Activated CD4-positive, alpha-beta T cell treated with anti-CD3 and anti-CD28 coated beads for 4 hours (primary cell): ENCODE measurements at places on chromosomes 16 and 17.

GRCh38 chr17:78992542-78993212 is 13.0 kb upstream of the LGALS3BP start:
- no peak for DNase-seq

GRCh38 chr17:41689497-41690299 is 1.0 kb downstream of the EIF1 start:
- DNase-seq, result peak; percentile 53

GRCh38 chr17:75341784-75342486 is 52.7 kb upstream of the SLC25A19 start:
- DNase-seq, result no peak

DNA sequence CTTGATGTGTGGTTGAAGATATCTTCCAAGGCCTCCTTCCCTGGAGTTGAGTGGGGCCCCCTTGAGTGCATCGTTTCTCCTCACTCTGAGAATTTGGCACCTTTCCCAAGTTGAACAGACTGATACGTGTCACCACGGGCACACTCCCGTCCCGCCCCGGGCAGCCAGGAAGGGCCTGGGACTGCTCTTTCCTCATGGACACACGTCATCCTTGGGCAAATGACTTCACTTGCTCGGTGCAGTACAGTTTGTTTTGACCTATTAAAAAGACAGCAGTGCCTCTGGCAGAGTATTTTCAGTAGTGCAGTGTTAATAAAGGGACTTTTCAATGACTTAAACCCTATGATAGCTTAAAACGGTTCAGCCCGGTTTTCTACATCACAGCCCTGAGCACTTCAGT is 59.9 kb downstream of the SEC14L1 start:
- DNase-seq, result no peak

- DNase-seq, result no peak
Measured at GRCh38 chr16:29306943-29307597, 99.4 kb downstream of the NPIPB11 start.

- no peak for DNase-seq
Measured at GRCh38 chr17:49515196-49515770, 20.2 kb downstream of the NGFR start.

GRCh38 chr17:10875430-10875851 is 37.6 kb upstream of the PIRT start:
- no peak for DNase-seq

GRCh38 chr17:4032738-4033137 is 68.5 kb upstream of the ATP2A3 start:
- DNase-seq, result no peak

- DNase-seq, result no peak
Measured at GRCh38 chr16:56919099-56919800, 12.7 kb upstream of the HERPUD1 start.

DNA sequence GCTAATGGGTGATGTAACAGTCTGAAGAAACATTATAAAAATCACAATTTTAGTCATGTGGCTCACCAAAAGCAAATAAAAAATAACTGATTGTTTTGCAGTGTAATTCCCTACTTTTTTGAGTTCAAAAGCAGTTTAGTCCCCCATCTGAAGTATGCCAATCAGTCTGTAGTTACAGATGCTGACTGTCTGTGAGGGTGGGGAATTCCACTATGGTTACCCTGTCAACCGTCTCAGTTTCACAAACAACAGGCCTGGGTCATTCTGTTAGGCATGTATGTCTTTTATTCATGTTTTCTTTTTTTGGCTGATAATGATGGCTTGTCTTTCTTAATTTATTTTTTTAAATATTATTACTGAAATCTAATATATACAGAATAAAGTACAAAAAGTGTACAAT is 69.3 kb downstream of the STXBP4 start:
- DNase-seq, result no peak

GRCh38 chr17:66978514-66979061 is 14.1 kb downstream of the CACNG4 start:
- no peak for DNase-seq

GRCh38 chr17:10843811-10844210 is 5.9 kb upstream of the PIRT start:
- DNase-seq, result peak; percentile 3

DNA sequence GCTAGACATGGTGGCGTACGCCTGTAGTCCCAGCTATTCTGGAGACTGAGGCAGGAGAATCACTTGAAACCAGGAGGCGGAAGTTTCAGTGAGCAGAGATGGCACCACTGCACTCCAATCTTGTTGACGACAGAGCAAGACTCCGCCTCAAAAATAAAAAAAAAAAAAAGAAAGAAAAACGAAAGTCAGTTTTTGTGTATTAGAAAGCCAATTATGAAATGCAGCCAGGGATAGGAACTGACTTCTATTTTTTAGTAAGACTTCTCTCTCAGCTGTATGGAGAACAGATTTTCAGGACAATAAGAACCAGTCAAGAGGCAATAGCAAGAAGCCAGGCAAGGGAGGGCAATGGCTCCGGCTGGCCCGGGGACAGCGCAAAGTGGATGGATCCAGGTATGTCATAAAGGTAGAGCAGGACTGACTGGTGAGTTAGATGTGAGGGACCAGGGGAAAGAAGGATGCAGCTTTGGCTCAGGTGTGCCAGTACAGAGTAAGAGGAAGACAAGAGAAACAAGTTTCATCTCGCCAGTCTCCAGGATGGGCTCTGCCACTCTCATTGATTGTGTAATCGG is 12.5 kb upstream of the CCL1 start:
- no peak for DNase-seq

GRCh38 chr17:48037036-48037837 is at the start of gene COPZ2:
COPZ2 (minus strand) TSS chr17:48037797; CDS start chr17:48037777, 20 bp downstream.
- peak; percentile 41 for DNase-seq

DNA sequence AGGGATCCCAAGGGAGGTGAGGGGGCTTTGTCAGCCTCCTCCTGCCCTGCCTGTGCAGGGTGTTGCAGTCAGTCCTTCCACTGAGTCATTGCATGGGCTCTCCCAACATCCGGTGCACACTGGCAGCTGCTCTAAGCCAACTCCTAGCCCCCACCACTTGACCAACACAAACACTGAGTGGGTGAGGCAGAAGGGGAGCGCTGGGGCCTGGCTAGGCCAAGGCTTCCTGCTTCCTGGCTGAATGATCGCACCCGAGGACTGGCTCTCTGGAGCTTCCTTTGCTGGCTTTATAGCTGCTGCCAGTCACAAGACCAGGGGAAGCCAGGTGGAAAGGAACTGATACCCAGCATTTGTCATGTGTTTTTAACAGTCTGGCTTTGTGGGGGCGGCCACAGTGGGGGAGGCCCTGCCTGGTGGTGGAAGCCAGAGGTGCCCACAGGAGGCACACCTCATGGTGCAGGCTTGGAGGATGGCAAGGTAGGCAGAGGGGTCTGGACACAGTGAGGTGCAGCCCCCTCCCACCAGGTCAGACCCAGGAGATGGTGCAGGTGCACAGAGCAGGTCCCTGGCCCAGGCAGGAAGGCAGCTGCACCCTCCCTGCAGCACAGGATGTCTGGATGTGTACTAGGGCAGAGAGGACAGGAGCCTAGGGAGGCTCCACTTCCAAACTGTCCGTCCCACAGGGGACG is 6.8 kb downstream of the MPG start:
- DNase-seq, result peak; percentile 46

GRCh38 chr16:24346734-24347133 is 90.6 kb downstream of the CACNG3 start:
- DNase-seq, result no peak

- DNase-seq, result no peak
Measured at GRCh38 chr17:35519906-35520442, 17.5 kb downstream of the SLFN12L start.

DNA sequence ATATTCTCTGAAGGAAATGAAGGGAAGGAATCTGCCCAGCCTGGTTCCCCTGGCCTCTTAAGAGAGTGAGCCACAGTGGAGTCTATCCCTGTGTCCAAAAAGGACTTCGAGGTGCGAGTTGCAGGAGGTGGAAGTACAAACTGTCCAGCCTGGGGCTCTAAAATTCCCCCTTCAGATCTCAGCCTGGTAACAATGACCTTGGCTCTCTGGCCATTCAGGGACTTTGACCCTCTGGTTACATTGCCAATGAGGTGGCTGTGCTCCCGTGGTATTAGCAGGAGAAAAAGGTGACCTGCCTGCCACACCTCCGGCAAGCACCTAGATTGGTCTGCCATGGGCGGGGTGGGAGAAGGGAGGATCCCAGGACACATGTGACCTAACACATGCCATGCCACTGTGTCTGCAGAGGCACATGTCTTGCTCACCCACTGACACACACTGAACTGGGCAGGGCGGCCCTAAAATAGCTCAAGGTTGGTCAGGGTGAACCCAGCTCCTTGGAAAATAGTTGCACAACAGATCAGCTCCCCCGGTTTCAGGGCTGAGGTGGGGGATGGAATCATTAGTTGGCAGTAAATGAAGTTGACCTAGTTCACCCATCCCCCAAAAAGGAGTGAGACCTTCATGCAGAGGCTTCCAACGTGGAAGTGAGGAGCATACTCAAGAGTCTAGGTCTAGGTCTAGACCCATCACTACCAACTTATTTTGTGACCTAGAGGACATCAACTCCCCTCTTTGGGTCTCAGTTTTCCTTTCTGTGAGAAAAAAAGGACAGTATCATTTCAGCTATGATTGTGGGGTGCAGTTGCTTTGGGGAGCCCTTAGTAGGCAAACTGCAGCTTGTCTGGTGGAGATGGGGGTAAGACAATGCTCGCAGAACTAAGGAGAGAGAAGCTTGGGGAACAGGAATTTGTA is 2.2 kb downstream of the NR1D1 start:
- DNase-seq, result peak; percentile 12

DNA sequence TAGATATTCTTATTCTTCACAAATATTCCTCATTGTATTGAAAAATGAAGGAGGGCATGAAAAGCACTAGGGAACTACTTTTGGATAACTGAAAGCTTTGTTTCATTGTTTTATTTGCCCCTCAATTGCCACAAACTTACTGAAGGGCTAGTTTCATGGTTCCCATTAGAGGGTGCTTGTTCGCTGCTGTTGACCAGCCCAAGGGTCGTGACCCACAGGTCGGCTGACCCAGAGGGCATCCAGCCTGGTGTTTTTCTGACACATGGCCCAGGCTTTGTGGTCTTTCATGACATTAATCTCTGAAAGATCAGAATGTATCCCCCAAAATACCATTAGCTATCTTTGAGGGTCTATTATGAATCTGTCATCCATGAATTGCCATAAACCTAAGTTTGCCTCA is 30.0 kb downstream of the DGKE start:
- DNase-seq, result no peak

GRCh38 chr16:2190659-2191445 is 5.6 kb downstream of the CASKIN1 start:
- no peak for DNase-seq
